ENCODE measurements at places on chromosomes 3 and 15. TPM values are rescaled to one million over a fixed set of nuclear protein-coding genes. Genes with fewer than 3 reads are reported as not detected.

P3H2 gene
- 29.4 TPM for total RNA-seq

OCA2 gene
- total RNA-seq: 0.18 TPM

GPR87 gene
- total RNA-seq: 0.94 TPM

STRC gene
- total RNA-seq: not detected

NPTN gene
- total RNA-seq: 219 TPM

HIGD1A gene
- total RNA-seq: 28.8 TPM

ZNF654 gene
- total RNA-seq: 2.6 TPM

HHATL gene
- not detected for total RNA-seq

HYAL2 gene
- 25.0 TPM for total RNA-seq

AHSG gene
- total RNA-seq: not detected

CLDN16 gene
- total RNA-seq: not detected

LINGO1 gene
- 8.9 TPM for total RNA-seq

Measured in A549 treated with RU486 at 1 μM for 4 hours (cell line).